Right hindlimb (tissue), 1 donor: ENCODE measurements at places on chromosomes 11 and 22.
A peak's percentile ranks its signal among the peaks of the same experiment; 100 is the strongest.

DNA sequence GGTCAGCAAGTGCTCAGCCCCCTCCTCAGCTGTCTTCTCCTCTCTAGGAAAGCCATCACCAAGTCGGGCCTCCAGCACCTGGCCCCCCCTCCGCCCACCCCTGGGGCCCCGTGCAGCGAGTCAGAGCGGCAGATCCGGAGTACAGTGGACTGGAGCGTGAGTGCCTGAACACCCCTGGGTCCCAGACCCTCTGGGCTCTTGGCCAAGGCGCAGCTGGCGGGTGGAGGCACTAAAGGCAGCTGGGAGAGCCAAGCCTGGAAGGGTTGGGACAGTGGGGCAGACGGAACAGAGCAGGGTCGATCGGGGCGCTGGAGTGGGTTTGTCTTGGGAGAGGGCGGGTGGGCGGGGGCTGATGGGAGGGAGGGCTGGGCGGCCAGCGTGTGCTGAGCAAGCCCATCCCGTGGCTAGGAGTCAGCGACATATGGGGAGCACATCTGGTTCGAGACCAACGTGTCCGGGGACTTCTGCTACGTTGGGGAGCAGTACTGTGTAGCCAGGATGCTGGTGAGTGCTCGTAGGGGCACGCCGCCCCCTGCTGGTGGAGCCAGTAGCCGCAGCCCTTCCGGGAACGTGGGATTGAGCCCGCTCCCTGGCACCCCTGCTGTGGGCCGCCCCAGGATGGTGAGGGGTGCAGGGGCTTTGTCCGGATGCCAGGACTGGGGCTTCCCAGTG lies 14.1 kb upstream of the MDK start:
- peak; percentile 89 for DNase-seq

DNA sequence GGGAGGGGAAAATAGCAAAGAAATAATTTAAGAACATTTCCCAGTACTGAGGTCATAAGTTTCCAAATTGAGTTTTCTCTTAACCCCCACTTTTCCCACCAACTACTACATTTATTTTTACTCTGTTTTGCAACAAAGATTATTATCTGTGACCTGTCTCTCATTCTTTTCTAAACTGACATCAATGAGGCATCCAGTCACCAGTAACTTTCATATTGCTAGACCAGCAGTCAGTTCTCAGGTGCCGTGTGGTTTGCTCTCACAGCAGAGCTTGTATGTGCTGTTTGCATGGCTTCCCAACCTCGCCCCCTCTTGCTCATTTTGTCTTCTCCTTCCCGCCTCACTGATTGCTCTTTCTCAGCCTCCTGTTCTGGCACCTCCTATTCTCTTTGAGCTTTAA lies 1091.3 kb downstream of the TBC1D22A start:
- DNase-seq: no peak

GRCh38 chr22:47111626-47112581 lies 349.5 kb downstream of the TBC1D22A start:
- DNase-seq: no peak

- DNase-seq: peak; percentile 76
These were observed 650 bp downstream of the PPM1F start for GRCh38 chr22:21951931-21952465.

DNA sequence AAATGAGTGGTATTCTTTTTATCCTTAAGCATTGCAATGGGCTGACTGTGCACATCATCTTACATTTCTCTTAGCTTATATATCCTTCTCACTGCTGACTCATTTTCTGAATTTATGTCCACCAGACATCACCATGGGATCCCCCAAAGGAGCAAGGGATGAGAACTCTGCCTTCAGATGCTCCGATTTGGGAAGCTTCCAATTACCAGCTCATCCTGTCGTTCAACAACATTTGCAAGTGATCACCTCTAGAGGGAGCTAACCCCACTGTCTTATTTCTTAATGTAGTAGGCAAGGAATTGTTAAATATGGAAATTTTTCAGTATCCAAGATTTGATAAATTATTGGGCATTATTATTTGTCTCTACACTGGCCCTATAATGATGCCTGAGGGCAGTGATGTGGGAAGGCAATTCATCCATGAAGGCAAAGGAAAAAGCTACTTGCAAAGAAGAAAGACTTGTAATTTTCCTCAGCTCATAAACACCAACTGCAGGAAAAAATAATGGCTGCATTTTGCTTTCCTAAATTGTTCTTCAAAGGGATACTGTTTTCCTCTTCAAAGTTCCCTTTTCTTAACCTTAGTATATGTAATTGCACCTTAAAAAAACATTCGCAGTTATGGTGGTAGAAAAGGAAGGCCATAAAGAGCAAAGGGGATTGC lies 102.4 kb upstream of the FSHB start:
- no peak for DNase-seq

DNA sequence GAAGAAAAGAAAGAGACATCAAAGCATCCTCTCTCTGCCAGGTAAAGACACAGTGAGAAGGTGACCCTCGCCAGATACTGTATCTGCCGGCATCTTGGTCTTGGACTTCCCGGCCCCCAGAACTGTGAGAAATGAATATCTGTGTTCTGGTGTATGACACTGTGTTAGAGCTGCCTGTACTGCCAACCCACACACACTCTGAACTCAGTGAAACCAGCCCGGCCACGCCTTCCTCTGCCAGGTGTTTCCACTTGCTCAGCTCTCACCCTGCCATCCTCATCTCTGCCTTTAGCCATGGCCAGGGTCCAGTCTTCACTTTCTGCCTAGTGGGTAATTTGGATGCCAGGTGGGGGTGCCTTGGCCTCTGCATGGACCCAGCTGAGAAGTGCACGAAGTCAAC lies 24.0 kb downstream of the CBX7 start:
- DNase-seq: no peak

DNA sequence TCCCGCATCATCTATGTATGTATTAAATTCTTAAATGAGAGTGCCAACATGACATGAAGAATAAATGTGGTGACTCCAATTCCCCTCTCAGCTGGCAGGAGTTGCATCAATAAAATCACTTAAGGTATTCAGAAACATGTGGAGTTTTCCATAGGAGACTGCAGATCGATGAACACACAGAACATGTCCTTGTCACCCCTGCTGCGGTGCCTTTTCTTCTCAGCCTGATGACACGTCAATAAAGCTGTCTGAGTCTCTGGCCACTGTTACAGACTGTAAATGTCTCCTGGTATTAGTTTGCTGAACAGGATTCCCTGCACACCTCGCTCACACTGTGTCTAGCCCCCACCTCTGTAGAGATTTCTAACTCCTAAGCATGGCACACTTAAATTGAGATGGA lies 460.5 kb downstream of the LRRC4C start:
- DNase-seq: no peak

DNA sequence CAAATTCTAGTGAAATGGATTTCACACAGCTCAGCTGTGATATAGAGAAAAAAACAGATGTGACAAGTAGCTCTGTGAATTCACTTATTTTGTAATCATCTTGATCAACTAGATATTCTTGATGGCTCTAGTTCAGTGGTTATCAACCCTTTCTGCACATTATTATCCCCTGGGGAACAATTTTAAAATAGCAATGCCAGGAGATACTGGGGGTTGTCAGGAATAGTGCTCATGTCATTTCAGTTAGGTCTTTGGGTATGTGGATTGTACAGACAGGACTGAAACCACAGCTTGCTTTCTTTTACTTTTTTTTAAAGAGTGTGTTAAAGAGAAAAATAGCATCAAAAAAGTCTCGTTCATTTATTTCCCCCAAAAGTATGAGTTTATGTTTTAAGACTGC lies 269.0 kb upstream of the PDGFD start:
- DNase-seq: no peak

- no peak for DNase-seq
These were observed 111.8 kb downstream of the MPPED2 start for GRCh38 chr11:30474151-30474954.

DNA sequence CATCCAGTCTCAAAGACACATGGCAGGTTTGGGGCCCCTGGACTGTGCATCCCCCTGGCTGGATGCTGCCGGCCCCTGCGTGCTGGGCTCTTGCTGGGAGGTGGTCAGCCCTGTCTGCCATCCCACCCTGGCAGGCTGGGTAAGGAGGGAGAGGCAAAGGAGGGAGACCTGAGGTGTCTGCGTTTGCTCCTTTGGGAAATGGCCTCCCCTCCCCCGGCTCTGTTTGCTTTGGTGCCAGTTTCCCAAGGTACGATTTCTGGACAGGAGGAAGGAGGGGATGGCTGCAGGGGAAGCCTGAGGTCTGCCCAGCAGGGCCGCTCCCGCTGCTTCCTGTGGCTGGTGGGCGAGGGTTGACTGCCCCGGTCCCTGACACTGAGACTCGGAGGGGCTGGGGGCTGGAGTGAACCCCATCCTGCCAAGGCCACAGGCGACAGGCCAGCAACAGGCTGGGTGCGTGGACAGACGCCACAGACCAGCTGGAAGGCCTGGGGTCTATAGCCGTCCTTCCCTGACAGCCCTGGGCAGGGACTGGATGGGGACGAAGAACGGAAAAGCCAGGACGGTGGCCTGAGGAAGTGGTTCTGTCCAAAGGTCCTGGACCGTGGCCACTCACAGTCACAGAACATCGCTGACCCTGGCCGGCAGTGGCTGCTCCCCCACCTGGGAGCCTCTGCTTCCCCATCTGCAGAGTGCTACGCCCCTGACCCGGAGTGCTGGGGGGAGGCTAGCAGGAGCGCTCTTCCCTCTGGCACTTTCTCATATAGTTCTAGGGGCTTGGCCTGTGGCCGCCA lies 38.0 kb downstream of the OSBPL5 start:
- DNase-seq: peak; percentile 33

DNA sequence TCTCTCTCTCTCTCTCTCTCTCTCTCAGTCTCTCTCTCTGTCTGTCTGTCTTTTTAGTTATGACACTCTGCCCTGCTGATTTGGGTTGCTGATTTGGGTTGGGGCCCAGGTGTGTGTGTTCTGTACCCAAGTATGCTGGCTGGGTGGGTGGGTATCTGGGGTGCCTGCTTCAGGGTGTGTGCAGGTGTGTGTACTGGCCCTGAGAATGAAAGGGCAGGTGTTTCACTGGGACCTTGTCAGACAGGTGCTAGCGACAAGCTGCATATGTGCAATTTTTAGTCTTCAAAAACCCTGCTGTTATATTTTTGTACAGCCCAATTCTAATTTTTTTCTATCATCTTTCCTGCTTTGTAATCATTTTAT lies 943 bp downstream of the CSF2RB start:
- no peak for DNase-seq

- DNase-seq: no peak
These were observed 28.4 kb downstream of the GRAMD1B start for GRCh38 chr11:123458501-123458900.

- DNase-seq: no peak
These were observed 95.7 kb upstream of the UBASH3B start for GRCh38 chr11:122559734-122560382.

GRCh38 chr11:68960294-68961071 lies 20.3 kb downstream of the MRGPRD start:
- no peak for DNase-seq

- DNase-seq: no peak
These were observed 249.3 kb downstream of the KIRREL3 start for GRCh38 chr11:126751242-126751641.

- DNase-seq: no peak
These were observed 12.8 kb downstream of the TNRC6B start for GRCh38 chr22:40190501-40190900.

- peak; percentile 57 for DNase-seq
These were observed 18.8 kb downstream of the SNX19 start for GRCh38 chr11:130897262-130898182.

- peak; percentile 39 for DNase-seq
These were observed 904.5 kb upstream of the API5 start for GRCh38 chr11:42407341-42407740.

DNA sequence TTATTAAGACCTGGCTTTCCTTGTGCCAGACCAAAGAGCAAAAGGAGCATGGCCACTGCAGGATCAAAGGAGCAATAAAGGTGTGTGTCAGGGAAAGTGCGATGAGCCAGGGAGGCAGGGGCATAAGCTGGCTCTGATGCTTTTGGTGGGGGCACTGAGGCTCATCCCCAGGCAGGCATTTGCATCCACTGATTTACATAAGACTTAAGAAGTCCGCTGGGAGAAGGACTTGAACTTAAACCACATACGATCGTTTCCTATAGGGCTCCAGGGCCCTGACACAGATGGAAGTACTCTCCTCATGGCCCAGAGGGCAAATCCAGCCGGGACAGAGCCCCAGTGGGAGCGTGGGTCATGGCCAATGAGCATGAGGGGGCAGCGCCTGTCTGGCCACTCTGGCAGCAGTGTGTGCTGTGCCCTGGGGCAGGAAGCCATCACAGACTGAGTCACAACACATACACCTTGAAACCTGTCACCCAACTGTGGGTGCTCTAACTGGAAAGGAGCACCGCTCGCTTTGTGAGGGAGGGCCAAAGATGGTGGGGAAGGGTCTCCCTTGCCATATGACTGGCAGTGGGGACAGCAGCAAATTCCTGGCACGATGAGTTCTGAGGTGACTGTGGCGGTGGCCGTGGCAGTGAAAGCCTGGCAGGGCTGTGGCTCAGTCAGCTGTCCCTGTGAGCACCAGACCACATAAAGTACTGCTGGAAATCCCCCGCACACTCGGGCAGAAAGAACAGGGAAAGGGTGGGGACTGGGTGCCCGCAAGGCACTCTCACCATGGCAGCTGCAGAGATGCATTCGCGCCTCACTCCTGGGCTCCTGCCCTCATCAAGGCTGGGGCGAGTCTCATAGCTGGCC lies 79.4 kb upstream of the LMO1 start:
- DNase-seq: no peak

- no peak for DNase-seq
These were observed 12.6 kb downstream of the HIKESHI start for GRCh38 chr11:86314636-86315035.

DNA sequence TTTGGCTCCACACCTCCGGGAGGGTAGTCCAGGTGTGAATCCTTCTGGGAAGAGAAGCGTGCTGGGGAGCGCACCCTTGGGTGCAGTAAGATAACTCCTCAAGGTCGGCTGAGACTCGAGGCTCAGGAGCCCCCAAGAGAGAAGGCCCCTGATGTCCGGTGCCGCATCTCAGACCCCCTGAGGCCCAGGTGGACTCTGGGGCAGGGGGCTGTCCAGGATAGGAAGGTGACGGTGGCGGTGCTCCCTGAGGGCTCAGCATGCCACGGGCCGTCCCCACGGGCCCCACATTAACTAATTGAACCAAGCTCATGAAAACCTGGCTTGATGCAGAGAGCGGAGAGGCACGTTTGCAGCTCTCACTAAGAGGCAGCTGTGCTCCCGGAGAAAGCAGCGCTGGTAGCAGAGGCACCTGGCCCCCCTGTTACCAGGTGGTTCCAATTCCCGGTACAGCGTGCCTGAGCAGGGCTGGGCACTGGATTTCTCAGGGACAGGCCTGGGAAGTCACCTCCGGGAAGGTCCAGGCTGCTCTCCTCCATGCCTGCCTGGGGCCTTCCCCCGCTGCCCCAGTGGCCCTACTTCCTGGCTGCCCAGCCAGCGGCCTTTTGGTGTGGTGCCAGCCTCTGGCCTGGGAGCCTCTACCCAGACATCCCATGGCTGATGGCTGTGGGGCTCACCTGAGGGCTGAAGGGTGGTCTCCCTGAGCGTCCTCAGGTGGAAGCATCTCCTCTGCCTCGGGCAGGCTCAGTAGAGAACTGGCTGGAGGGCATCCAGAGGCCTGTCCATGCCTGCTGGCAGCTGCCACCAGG lies 1.1 kb downstream of the KCNQ1 start:
- DNase-seq: no peak

GRCh38 chr11:120842195-120842594 lies 181.7 kb upstream of the TBCEL start:
- no peak for DNase-seq
